Activated T-helper 1 cell treated with Interleukin-2 at 50 U/mL for 16 hours (primary cell): ENCODE measurements at places on chromosomes 16 and 17.

DNA sequence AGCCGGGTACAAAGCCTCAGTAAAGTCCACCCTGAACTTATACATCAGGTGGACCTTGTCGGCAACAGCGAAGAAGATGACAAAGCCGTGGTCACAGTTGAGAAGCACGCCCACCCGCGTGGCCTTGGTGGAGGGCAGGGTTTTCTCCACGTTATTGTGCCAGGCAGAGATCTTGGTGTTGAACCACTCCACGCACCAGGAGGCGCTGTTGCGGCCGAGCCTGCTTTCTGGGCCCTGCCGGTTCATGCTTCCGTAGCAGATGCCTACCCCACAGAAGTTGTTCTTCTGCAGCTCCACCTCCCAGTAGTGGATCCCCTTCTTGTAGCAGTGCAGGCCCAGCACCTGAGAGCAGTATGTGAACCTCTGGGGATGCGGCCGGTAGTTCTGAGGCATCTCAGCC is 22.1 kb downstream of the TRIM25 start:
- DNase-seq, result peak; percentile 22

GRCh38 chr17:4724650-4725049 is 6.6 kb upstream of the MED11 start:
- DNase-seq, result no peak

GRCh38 chr16:85969159-85969558 is 70.2 kb downstream of the IRF8 start:
- DNase-seq, result no peak

GRCh38 chr16:4704913-4705312 is 11.6 kb downstream of the NUDT16L1 start:
- no peak for DNase-seq

- no peak for DNase-seq
Observed at GRCh38 chr17:50943575-50943933, 77.4 kb upstream of the TOB1 start.
